Islet precursor cell (in vitro differentiated cells): ENCODE measurements at places on chromosomes 1 and 21.

DNA sequence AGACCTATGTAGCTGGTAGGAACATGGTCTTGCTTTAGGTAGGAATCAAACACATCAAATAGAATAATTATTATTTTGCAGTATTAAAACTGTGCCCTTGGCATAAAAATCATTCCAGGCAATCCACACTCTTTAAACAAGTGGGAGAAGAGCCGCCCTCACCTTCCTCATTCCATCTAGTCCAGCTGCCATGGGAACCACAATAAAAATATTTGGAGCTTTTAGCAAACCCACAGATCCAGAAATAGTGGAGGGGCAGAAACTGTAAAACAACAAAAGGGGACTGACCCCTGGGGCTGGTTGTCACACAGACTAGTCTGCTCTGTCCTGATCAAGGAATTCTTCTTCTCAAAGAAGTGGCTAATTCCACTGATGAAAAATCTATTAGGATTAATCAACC is 61.6 kb downstream of the PTPRC start:
- DNase-seq: no peak

DNA sequence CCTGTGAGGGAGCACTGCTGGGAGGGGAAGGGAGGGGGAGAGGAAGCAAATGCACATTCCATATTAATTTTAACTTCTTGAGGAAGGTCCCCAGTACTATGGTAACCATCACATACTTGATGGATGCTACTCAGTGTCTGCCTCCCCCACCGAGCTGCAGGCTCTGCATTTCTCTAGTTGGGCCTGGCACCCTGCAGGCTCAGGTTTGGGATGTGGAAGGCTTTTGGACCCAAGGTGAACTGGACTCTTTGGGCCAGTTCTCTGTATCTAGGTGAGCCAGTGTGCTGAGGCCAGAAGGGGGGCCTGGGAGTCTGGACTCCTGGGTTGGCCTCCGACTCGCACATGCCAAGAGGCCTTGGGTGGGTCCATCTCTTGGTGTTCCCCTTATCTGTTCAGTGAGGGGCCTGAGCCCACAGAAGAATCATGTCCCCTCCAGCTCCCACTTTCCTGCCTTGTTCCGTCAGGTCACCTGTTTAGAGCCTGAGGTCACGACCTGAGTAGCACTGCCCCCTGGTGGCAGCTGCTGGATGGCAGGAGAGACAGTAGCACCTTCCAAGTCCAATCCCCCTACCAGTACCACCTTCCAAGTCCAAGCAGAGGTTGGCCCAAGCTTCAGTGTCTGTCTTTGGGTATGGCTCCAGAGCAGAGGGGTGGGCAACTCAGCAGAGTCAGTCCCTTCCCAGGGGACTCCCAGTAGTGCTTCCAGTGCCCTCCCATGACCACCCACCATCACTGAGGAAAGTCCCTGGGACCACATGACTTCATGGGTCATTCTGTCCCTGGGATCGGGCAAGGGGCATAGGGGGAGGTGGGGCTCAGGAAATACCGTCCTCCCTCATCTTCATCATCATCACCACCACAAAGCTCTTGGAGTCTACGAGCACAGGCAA is 241.8 kb downstream of the TRABD2B start:
- peak; percentile 79 for DNase-seq

DNA sequence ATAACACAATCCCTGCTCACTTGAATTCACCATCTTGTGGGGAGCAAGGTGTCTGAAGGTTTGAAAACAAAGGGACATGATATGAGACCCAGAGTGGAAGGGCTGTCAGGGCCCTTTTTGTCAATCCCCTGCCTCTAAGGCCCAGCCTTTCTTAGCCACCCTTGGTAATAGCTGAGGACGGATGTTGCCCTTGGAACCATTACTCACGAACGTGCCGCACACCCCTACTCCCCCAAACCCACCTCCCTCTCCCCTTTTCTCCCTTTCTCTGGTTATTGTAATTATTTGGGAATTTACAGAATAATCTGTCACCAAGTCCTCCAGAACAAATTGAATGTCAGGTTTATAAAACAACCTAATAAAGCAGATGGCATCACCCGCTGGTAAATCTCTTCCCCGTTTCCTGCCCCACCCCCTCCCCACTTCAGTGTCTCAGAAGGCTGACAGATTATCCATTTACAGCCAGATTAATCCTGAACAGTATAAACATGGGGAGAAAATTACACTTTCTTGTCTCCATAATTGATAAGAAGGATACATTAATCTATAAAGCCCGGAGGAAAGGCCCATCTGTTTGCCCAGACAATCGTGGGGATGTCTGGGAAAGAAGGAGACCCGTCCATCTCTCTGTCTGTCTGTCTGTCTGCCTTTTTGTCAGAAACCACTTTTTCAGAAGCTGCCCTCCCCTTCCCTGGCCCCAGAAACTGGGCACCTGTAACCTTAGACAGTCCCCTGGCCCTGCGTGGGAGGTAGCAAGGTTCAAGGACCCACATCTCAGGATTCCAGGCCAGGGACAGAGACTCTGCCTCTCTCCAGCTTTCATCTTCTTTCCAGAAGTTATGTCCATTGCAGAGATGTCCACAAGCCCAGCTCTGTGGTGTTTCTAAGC is 60.6 kb upstream of the CD34 start:
- DNase-seq: no peak

GRCh38 chr1:111202366-111202706 is 1.9 kb upstream of the DENND2D start:
- peak; percentile 54 for DNase-seq

- no peak for DNase-seq
Observed at GRCh38 chr1:168273575-168273974, 7.1 kb upstream of the TBX19 start.

GRCh38 chr1:19101244-19101643 is 108.8 kb downstream of the UBR4 start:
- no peak for DNase-seq

- DNase-seq: no peak
Observed at GRCh38 chr21:37793660-37794059, 122.6 kb downstream of the KCNJ6 start.

GRCh38 chr1:83834621-83835264 is 164.2 kb downstream of the TTLL7 start:
- no peak for DNase-seq

DNA sequence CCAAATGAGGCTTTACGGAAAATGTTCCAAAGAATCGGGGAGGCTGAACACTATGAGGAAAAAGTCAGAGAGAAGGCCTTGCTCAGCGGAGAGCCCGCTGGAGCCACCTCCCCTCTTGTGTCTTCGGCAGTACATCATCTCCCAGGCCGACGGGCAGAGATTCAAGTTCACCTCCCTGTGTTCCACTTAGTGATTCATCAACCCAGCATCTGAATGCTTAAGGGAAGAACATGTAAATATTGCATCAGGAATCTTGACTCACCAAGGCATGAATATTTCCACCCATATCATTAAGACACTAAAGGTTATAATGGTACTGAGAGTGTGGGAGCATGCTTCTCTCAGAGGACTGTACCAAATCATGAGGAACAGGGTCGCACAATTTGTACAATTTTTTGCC is 172.5 kb downstream of the ST6GALNAC5 start:
- DNase-seq: no peak

GRCh38 chr21:38077569-38077968 is 161.3 kb upstream of the KCNJ6 start:
- DNase-seq: no peak

- no peak for DNase-seq
Observed at GRCh38 chr1:31497601-31498000, 78.7 kb upstream of the TINAGL1 start.

DNA sequence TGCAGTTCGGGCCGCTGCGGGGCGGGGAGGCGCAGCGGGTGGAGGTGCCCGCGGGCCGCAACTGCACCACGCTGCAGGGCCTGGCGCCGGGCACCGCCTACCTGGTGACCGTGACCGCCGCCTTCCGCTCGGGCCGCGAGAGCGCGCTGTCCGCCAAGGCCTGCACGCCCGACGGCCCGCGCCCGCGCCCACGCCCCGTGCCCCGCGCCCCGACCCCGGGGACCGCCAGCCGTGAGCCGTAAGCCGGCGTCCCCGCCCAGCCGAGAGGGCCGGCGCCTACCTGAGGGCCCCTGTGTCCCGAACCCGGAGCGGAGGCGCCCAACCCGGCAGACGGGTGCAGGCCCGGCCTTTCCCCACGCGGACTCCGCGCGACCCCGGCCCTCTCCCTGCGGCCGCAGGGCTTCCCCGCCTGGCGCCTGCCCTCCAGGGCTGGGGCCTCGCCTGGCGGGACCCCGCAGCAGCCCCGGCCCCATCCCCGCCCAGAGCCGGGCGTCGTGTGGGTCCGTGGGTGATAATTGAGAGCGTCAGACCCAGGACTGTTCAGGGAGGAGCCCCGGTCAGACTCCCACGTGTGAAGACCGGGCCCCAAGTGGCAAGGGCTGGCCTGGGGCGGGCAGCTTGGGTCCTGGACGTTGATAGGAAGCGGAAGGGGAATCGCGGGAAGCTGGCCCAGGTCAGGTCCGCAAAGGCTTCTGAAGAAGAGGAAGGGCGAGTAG is 4.2 kb downstream of the VWA1 start:
- DNase-seq: no peak
